Mesothelial cell of epicardium (in vitro differentiated cells): ENCODE measurements at places on chromosomes 13 and 19. TPM values are rescaled to one million over a fixed set of nuclear protein-coding genes. Genes with fewer than 3 reads are reported as not detected.

Gene ZNF66
- total RNA-seq = 15.6 to 16.7 TPM (median 16.2 TPM) in 3 replicates

Gene TTC9B
- total RNA-seq = not detected in 3 replicates

Gene WDR88
- not detected in 3 replicates for total RNA-seq

Gene ZNF708
- total RNA-seq = 27.4 to 30.1 TPM (median 29.7 TPM) in 3 replicates

Gene PLA2G4C
- 1.6 to 2.5 TPM (median 2.0 TPM) in 3 replicates for total RNA-seq

Gene GDF15
- 3.2 to 4.7 TPM (median 3.9 TPM) in 3 replicates for total RNA-seq

Gene FGF9
- total RNA-seq = 17.3 to 20.9 TPM (median 17.8 TPM) in 3 replicates

GRCh38 chr13:48864100-48864499 is 111.6 kb upstream of the FNDC3A start:
- DNase-seq = no peak
- no peaks in the 10 kb centered on the region for H3K27me3 ChIP-seq
- no peak overlapping the region for H3K27ac ChIP-seq
- peaks cover 6% of the 10 kb centered on the region for H3K4me1 ChIP-seq

GRCh38 chr13:38743466-38743865 is 56.6 kb downstream of the FREM2 start:
- H3K4me3 ChIP-seq = no peak overlapping the region
- no peak for DNase-seq
- H3K27me3 ChIP-seq = no peaks in the 10 kb centered on the region
- H3K36me3 ChIP-seq = peaks cover 4% of the 10 kb centered on the region
- no peak overlapping the region for H3K27ac ChIP-seq
- H3K4me1 ChIP-seq = peaks cover 57% of the 10 kb centered on the region

GRCh38 chr13:52348983-52349780 is 56.8 kb downstream of the THSD1 start:
- no peak for DNase-seq
- peaks cover 1% of the 10 kb centered on the region for H3K27me3 ChIP-seq
- H3K36me3 ChIP-seq = no peaks in the 10 kb centered on the region
- no peak overlapping the region for H3K27ac ChIP-seq
- H3K4me1 ChIP-seq = peaks cover 4% of the 10 kb centered on the region

DNA sequence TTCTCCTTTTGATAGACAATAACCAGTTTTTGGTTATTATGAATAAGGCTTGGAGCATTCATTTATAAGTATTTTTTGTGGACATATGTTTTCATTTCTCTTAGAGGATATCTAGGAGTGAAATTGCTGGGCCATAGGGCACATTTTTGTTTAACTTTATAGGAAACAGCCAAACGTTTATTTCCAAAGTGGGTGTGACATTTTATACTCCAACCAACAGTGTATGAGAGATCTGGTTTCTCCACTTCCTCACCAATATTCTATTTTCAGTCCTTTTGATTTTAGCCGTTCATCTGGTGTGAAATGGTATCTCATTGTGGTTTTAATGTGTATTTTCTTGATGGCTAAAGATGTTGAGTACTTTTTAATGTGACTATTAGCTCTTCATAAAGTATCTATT is 21.9 kb downstream of the TDRD3 start:
- no peak overlapping the region for H3K4me3 ChIP-seq
- H3K4me1 ChIP-seq = peaks cover 6% of the 10 kb centered on the region
- DNase-seq = no peak
- H3K27me3 ChIP-seq = no peaks in the 10 kb centered on the region

- peaks cover 6% of the 10 kb centered on the region for H3K4me1 ChIP-seq
- H3K27ac ChIP-seq = no peak overlapping the region
- no peak overlapping the region for H3K4me3 ChIP-seq
- peaks cover 38% of the 10 kb centered on the region for H3K27me3 ChIP-seq
Measured at GRCh38 chr13:26881154-26881553, 120.6 kb upstream of the GPR12 start.

DNA sequence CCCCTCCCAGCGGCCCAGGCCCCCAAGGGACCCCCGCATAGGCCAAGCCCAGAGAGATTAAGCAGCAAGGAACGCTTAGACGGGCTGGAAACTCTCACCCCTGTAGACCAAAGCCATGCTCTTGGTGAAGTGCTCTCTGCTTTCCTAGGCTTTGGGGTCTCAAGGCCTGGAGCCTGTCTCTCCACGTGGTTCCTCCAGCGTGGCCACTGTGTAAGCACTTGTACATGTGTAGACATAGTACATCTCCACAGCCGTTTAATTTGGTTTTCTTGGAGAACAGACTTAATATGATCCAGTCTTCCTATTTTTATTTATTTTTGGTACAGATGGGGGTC is 1.1 kb downstream of the NUDT19 start:
- peak overlapping the region; percentile 77 for H3K4me3 ChIP-seq
- no peak for DNase-seq
- peak overlapping the region; percentile 90 for H3K27ac ChIP-seq
- no peaks in the 10 kb centered on the region for H3K27me3 ChIP-seq
- peaks cover 9% of the 10 kb centered on the region for H3K36me3 ChIP-seq

- H3K27me3 ChIP-seq = no peaks in the 10 kb centered on the region
- DNase-seq = no peak
- peaks cover 20% of the 10 kb centered on the region for H3K36me3 ChIP-seq
- peak overlapping the region; percentile 40 for H3K27ac ChIP-seq
- H3K4me1 ChIP-seq = peaks cover 23% of the 10 kb centered on the region
- H3K4me3 ChIP-seq = peak overlapping the region; percentile 51
Measured at GRCh38 chr13:21142766-21143165, 33.6 kb downstream of the SKA3 start.

DNA sequence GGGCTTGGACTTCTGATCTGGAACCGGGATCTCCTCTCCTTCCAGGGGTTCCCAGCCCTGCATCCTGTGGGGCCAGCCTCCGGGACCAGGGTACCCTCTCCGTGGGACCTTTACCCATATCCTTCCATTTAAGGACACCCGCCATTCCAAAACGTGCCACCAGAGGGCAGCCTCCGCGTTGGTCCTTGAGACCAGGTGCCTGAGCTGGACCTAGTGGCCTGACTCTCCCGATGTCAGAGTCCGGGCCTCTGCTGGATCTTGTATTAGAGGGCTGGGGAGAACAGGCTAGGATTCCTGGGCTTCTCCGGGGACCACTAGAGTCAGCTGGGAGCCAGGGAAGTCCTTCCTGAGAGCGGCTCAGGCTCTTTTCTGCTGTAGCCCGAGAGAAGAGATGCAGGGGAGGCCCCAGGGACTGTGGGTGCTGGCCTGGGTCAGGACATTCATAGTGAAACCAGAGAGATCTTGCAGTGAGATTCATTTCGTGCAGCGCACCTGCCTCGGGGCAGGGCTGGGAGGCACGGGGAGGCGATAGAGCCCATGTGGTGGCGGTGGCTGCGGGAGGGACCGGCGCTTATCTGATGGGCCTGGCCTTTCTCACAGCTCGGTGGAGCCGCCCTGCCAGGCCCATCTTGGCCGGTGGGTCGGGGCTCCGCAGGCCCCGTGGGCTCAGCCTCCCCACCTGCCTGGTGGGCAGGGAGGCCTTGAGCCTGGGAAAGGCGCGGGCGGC is 9.8 kb upstream of the SLC7A10 start:
- H3K36me3 ChIP-seq = no peaks in the 10 kb centered on the region
- H3K4me3 ChIP-seq = no peak overlapping the region
- H3K4me1 ChIP-seq = no peaks in the 10 kb centered on the region
- no peak overlapping the region for H3K27ac ChIP-seq
- peaks cover 16% of the 10 kb centered on the region for H3K27me3 ChIP-seq
- no peak for DNase-seq

DNA sequence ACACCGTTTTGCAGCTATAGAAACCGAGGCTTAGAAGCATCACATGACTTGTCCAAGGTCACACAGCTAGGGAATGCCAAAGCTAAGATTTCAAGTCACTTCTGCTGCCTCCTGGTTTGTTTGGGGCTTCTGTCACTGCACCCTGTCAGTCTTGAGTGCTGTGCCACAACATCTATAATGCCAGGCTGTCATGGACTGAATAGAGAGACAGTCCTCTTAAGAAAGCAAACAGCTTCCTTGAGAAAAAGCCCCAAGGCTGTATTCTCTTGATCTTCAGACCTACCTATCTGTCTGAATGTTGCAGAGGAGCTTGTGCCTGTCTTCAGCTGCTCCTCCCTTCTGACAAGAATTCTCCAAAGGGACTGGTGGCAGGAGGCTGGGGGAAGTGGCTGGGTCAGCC is 81.6 kb downstream of the OLFM4 start:
- no peak overlapping the region for H3K27ac ChIP-seq
- no peaks in the 10 kb centered on the region for H3K27me3 ChIP-seq
- no peaks in the 10 kb centered on the region for H3K36me3 ChIP-seq
- H3K4me1 ChIP-seq = peaks cover 36% of the 10 kb centered on the region
- DNase-seq = no peak
- no peak overlapping the region for H3K4me3 ChIP-seq

DNA sequence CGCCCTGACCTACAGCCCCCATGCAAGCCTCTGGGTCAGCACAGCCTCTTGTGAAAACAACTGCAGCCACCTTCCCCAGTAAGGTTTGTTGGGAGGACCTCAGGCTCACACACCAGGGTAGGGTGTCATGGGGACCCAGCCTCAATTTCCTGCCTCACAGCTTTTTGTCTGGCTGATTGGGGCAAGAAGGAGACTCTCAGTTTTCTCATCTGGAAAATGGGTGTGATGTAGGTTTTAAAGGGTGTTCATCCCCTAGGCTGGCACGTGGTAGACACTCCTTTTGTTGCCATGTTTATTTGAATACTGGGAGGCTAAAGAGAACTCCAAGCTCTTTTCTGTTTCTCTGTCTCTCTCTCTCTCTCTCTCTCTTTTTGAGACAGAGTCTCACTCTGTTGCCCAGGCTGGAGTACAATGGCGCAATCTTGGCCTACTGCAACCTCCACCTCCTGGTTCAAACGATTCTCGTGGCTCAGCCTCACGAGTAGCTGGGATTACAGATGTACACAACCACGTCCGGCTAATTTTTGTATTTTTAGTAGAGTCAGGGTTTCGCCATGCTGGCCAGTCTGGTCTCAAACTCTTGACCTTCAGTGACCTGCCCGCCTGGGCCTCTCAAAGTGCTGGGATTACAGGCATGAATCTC is 18.2 kb upstream of the PLAUR start:
- peaks cover 9% of the 10 kb centered on the region for H3K27me3 ChIP-seq
- peaks cover 5% of the 10 kb centered on the region for H3K4me1 ChIP-seq
- no peak overlapping the region for H3K27ac ChIP-seq
- H3K36me3 ChIP-seq = no peaks in the 10 kb centered on the region

- peaks cover 5% of the 10 kb centered on the region for H3K4me1 ChIP-seq
- H3K27ac ChIP-seq = no peak overlapping the region
- peaks cover 30% of the 10 kb centered on the region for H3K27me3 ChIP-seq
Measured at GRCh38 chr19:379796-380195, 29.2 kb downstream of the C2CD4C start.

GRCh38 chr13:29581666-29582065 is 13.8 kb downstream of the SLC7A1 start:
- H3K36me3 ChIP-seq = peaks cover 8% of the 10 kb centered on the region
- H3K27ac ChIP-seq = no peak overlapping the region
- no peak overlapping the region for H3K4me3 ChIP-seq
- H3K27me3 ChIP-seq = no peaks in the 10 kb centered on the region

- no peak for DNase-seq
- H3K27ac ChIP-seq = peak overlapping the region; percentile 11
- no peaks in the 10 kb centered on the region for H3K36me3 ChIP-seq
Measured at GRCh38 chr13:29907670-29908069, 57.3 kb upstream of the UBL3 start.

GRCh38 chr13:45238945-45239795 is 38.3 kb upstream of the KCTD4 start:
- peaks cover 20% of the 10 kb centered on the region for H3K4me1 ChIP-seq
- DNase-seq = no peak
- H3K27ac ChIP-seq = peak overlapping the region; percentile 72
- H3K4me3 ChIP-seq = no peak overlapping the region
- no peaks in the 10 kb centered on the region for H3K27me3 ChIP-seq

DNA sequence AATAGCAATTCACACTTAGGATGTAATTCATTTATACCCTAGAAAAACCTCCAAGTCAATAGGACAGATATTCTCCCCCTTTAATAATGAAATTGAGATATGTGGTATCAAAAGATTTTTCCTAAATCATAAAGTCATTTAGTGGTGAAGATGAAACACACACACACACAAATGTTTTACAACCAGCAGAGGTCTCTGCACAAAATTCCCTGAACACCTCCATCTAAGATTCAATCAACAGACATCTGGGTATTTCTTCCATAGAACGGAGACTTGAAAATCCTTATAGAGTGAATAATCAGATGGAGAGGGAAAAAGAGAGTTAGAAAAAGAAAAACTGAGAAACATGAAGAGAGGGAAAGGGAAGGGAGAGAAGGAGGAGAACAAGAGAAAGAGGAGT is 52.8 kb downstream of the MYCBP2 start:
- H3K36me3 ChIP-seq = peaks cover 31% of the 10 kb centered on the region
- no peak overlapping the region for H3K4me3 ChIP-seq
- no peak overlapping the region for H3K27ac ChIP-seq
- no peak for DNase-seq
- no peaks in the 10 kb centered on the region for H3K27me3 ChIP-seq

DNA sequence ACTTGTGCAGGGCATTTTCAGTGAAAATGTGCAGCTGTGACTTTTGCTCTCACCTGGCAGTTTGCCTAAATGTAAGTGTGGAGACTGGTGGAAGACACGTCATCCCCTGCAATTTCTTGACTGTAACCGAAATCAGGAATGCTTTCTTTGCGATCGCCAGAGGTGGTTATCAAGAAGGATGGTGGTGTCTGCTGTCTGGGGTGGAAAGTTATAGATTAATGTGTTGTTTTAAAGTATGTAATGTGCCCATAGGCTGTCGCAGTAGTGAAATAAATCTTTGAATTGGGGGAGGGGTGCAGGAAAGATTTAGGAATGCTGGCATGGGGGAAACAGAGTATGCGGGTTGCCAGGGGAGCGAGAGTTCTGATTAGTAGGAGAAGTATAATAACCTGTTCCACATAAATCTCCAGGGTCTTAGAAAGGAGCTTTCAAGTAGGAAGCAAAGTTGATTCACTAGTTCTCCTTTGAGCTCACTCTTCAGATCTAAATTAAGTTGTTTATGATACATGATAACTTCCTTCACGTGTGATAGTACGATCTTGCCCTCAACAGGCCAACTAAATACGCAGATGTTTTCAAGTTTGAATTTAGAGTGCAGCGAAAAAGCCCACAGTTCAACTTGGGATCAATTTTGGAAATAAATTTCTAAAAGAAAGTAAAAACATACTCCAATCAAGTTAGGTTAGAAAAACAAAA is 1520.0 kb upstream of the SLC10A2 start:
- H3K27ac ChIP-seq = peak overlapping the region; percentile 91
- no peak for DNase-seq
- peaks cover 13% of the 10 kb centered on the region for H3K36me3 ChIP-seq
- H3K27me3 ChIP-seq = no peaks in the 10 kb centered on the region
- peaks cover 29% of the 10 kb centered on the region for H3K4me1 ChIP-seq

DNA sequence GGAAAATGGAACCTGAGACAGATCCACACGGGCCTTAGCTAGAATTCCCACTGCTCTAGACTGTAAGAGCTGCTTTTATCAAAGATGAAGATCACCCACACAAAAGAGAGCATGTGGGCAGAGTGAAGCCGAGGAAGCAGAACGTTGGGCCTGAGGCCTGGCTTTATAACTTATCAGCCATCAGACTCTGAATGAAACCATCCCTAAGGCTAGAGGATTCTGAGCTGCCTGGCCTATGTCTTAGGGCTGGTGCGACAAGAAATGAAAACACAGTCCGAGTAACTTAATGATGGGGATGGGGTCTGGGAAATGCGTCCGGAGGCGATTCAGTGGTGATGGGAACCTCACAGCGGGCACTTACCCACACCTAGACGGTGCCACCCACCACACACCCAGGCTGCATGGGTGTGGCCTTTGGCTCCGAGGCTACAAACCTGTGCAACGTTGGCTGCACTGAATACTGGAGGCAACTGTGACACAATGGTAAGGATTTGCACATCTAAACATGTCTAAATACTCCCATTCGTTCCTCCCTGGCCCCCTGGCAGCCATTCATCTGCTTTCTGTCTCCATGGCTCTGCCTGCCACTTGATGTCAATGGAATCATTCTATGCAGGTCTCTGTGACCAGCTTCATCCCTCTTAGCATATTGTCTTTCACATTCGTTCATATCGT is 62.0 kb downstream of the SLC15A1 start:
- no peak overlapping the region for H3K4me3 ChIP-seq
- H3K27me3 ChIP-seq = no peaks in the 10 kb centered on the region
- no peak overlapping the region for H3K27ac ChIP-seq
- H3K36me3 ChIP-seq = no peaks in the 10 kb centered on the region
- H3K4me1 ChIP-seq = no peaks in the 10 kb centered on the region
